ENCODE measurements at places on chromosomes 7 and 10.

GRCh38 chr7:70557338-70557737 lies 574.6 kb upstream of the GALNT17 start:
- no peak for DNase-seq

- DNase-seq = no peak
Measured at GRCh38 chr10:60425392-60426110, 35.9 kb upstream of the ANK3 start.

GRCh38 chr7:146731185-146731584 lies 614.6 kb downstream of the CNTNAP2 start:
- DNase-seq = no peak

- no peak for DNase-seq
Measured at GRCh38 chr10:15478950-15479349, 107.9 kb upstream of the FAM171A1 start.

DNA sequence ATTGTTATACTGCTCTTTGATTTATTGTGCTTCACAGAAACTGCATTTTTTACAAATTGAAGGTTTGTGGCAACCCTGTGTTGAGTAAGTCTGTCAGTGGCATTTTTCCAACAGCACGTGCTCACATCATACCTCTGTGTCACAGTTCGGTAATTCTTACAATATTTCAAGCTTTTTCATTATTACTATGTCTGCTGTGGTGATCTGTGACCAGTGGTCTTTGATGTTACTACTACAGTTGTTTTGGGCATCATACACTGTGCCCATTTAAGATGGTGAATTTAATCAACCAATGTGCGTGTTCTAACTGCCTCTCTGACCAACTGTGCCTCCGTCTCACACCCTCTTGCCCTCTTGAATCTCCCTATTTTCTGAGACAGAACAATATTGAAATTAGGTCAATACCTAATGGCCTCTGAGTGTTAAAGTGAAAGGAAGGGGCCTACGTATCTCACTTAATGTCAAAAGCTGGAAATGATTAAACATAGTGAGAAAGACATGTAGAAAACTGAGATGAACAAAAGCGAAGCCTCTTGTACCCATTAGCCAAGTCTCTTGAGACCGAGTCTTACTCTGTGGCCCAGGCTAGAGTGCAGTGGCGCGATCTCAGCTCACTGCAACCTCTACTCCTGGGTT lies 20.2 kb upstream of the ASL start:
- DNase-seq = no peak

DNA sequence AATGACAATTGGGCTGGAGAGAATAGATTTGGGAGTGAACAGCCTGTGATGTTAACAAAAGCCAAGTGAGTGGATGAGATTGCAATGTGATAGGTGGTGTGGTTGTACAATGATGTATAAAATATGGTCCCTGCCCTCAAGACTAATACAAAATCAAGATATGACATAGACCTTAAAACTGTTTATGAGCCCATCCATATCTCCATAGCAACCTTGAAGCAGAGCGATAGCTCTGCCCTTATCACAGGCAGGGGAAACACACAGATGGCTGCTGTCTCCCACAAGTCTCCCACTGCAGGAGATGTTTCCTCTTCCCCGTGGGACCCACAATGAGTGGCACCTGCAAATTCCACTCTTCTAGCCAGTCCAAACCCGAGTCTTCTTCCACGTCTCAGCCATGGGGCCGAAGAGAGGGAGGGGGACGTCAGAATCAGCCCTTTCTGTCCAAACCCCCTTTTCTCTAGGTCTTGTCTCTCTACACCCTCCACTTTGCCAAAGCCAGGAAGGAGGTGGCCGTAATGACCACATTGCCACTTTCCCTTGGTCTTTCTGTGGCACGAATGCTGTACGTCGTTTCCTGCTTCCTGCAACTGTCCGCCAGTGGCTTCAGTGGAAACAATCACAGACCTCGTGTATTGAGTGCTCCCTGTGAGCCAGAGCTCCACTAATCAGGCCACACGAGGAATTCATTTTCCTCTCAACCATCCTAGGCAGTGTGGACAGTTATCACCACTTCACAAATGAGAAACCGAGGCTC lies 7.5 kb upstream of the TBXAS1 start:
- no peak for DNase-seq

GRCh38 chr10:121309164-121309563 lies 289.1 kb downstream of the FGFR2 start:
- no peak for DNase-seq

DNA sequence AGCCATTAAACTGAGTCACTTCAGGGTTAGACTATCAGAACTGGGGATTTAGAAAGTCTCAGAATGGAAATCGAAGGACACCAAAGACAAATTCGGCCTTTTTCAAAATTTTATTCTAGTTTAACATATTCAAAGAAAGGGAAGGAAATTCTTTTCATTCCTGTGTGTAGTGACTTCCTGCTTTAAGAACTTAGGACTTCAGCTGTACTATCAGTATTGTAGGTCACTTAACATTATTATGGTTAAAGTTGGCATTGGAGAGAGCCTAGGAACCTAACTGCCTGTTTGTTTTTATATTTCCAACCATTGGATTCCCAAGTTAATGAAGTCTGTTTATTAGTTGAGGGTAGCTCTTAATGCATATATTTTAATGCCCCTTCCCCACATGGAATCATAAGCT lies 63.7 kb downstream of the PTEN start:
- no peak for DNase-seq

- no peak for DNase-seq
Measured at GRCh38 chr10:72663971-72664370, 28.0 kb upstream of the MCU start.

DNA sequence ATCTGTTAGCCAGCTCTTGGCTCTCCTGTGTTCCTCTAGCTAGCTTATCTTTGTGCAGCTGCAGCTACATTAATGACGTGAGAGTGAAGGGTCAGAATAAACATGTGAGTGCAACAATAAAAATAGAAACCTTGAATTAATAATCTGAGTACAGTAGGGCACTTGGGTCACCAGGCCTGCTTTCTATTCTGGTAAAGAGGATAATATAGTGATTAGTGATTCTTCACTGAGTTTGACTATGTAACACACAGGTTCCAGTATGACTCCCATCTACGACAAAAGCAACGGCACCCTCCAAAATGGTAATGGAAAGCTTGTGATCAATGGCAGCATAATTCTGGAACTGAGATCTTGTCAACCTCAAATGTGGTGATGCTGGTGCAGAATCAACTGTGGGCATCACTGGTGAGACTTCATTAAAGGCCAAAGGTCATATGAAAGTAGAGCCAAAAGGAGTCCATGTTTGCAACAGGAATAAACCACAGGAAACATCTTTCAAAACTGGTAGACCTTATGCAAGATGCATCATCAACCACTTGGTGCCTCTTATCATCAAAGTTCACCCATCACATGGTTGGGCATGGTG lies 77.6 kb downstream of the NRBF2 start:
- no peak for DNase-seq

GRCh38 chr10:88386204-88386788 lies 196.8 kb downstream of the RNLS start:
- DNase-seq = no peak

GRCh38 chr7:35555934-35556333 lies 139.0 kb downstream of the HERPUD2 start:
- no peak for DNase-seq

GRCh38 chr10:97224483-97225435 lies 39.0 kb upstream of the SLIT1 start:
- DNase-seq = no peak

- no peak for DNase-seq
Measured at GRCh38 chr10:111936143-111936542, 247.4 kb downstream of the GPAM start.

- no peak for DNase-seq
Measured at GRCh38 chr7:46651561-46652088, 730.6 kb upstream of the IGFBP3 start.

DNA sequence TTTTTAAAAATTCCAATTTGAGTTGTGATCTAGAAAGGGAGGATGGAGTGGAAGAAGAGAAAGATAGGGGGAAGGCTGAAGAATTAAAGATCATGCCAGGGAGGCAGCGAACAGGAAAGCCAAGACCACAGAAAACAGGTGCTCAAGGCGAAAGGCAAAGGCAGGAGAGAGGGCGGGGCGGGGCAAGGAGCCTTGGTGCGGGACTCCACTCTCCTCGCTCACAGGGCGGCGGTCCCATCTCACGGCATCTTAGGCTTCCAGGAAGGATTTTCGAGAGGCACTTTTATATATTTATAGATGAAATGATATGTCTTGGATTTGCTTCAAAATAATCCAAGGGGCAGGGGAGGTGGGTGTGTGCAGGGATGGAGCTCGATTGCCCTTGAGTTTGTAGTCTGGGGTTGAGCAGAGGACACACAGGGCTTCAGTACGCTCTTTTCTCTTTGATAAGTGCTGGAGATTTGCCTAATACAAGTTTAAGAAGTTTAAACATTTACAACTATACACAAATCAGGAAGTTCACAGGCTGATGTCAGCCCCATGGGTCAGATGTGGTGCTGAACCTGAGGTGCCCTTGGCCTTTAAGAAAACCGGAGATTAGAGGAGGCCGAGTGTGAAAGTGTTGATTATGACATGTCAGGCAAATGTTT lies 161.1 kb downstream of the PRKAG2 start:
- DNase-seq = no peak

DNA sequence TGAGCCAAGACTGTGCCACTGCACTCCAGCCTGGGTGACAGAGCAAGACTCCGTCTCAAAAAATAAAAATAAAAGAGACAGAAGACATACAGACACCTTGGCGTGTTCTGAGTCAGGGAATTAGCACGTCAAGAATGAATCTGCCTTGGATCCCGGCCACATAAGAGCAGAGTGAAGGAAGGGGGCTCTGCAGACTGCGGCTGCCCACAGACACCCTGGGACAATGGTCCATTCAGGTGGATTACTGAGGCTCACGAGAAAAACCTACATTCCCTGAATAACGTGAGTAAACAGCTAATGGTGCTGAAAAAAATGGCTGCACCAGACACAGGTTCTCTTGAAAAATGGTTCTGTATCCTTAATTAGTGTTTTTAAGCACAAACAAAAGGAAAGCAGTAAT lies 100.1 kb upstream of the FGFR2 start:
- no peak for DNase-seq

DNA sequence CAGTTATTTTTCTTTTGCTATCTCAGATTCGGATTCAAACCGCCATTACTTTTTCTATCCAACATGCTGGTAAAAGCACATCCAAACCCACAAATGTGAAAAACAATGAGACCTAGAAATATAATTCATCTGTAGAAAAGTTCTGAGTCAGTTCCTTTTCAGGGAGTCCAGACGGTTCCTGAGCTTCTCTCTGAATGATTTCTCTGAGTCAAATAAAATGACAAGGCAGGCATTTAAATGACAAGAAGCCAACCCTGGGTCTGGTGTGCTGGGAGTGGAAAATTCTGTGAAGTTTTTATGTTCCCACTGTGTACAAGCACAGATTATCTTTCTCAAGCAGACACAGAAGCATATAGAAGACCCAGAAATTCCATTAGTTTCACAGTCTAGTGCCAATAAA lies 96.3 kb upstream of the ANKRD1 start:
- no peak for DNase-seq

- DNase-seq = no peak
Measured at GRCh38 chr7:93476491-93477344, 97.8 kb downstream of the CALCR start.

- DNase-seq = no peak
Measured at GRCh38 chr7:42914009-42914408, 2.1 kb upstream of the C7orf25 start.

DNA sequence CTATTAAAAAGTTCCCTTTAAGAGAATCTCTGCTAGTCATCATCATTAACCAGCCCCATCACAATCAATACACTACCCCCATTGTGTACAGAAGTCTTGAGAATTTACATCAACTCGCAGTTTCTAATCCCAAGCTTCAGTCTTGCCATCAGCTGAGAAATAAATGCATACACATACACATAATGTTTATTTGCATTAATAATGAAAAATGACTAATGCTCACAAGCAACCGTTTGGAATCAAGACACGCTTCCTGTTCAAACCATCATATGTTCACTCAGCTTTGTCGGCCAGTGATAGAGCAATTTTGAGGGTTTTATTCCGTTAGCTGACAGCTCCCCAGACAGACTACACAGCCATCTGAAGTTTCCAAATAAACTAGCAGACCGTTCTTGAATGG lies 287.1 kb downstream of the SFMBT2 start:
- no peak for DNase-seq

- no peak for DNase-seq
Measured at GRCh38 chr7:151704299-151704959, 172.5 kb downstream of the PRKAG2 start.

GRCh38 chr10:113631684-113632367 lies 32.0 kb downstream of the NRAP start:
- no peak for DNase-seq

DNA sequence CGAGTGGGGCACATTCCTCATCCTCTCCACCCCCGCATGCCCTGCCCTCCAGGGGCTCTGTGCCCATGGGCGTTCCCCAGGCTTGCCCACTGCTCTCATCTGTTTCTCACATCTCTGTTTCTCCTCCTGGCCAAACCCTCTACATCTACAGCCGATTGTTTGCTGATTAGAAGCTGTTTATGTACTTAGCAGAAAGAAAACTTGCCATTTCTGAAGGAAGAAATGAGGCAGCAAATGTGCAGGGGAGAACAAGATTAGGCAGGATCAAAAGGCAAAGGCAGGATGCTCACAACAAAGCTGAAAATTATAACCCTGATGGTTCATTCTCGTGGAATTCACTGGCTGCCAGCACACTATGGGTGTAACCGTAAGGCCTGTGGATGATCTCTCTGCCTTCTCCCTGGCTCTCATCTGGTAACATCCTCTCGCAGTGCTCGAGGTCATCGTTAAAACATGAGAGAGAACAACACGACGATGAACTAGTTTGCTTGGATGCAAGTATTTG lies 111.6 kb upstream of the KLF14 start:
- DNase-seq = no peak

- no peak for DNase-seq
Measured at GRCh38 chr7:110719741-110720140, 371.2 kb upstream of the LRRN3 start.

DNA sequence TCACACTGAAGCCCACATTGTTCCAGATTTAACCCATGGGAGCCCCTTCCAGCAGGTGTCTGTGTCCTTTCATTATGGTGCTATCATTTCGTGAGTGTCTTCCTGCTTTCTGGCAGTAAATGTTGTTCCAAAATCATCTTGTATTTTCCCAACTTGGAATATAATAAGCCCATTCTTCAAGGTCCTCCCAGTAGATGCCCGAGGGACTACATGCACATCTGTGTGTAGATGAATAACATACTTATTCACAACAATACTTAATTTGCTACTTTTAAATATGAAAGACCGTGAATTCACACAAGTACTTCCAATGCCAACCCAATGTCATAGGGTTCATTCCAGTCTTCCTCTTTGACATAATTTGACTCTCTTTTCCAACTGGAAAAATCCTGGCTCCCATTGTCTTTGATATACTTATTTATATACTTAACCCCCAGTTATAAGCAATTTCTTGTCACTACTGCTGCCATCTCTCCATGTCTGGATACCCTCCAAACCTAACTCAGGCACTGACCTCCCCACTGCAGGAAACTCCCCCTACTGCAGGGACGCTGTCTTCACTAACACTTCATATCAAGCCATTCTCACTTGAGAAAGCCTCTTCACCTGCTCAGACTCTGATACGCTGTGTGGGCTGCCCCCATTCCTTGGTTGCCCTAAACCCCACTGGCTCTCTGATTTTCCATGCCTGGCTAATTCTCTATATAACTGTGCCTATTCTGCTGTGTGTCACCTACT lies 1119.2 kb downstream of the CNTNAP2 start:
- no peak for DNase-seq
